Activated CD4-positive, alpha-beta T cell treated with anti-CD3 and anti-CD28 coated beads, Interleukin-10, Interleukin-2, amounts not matched to agents 100 ng/mL and 50 ng/mL, durations not matched to agents 16 hours and 8 hours (primary cell): ENCODE measurements at places on chromosomes 7 and 10.

DNA sequence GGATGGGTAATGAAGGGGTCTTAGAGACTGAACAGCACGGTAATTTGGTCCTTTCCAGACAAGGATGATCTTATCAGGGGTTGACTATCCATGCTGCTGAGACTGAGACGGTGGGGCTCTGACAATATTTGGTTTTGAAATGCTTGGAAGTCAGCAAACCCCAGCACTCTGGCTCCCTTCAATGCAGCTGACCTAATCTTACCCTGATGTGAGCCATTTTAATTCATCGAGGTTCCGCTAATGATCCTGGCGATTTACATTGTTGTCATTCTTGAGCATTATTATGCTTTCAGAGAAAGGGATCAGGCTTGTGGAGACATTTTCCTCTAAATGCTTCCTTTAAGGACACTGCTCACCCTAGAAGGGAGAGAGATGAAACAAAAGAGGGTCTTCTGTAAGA is 114.6 kb upstream of the BMPER start:
- DNase-seq = no peak

- DNase-seq = no peak
Observed at GRCh38 chr10:44361109-44361508, 23.8 kb downstream of the CXCL12 start.

GRCh38 chr10:128859738-128860386 is 607.2 kb upstream of the MGMT start:
- DNase-seq = peak; percentile 38

- no peak for DNase-seq
Observed at GRCh38 chr7:41448104-41448503, 254.8 kb downstream of the INHBA start.

DNA sequence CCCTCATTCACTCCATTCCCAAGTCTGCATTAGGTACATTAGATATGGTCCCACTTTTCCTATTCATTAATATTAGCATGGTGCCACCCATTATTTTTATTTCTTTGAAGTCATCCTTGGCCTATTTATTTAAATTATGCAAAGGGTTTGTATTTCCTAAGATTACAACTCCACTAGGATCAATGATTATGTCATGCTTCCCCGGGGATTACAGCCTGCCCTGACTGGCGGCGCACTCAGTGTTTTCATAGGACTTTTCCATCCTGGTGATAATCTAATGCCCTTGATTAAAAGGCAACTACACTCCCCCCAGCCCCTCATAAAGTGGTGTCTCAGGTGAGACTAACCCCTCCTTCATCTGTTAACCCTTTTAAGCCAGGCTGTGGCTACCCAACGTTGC is 187.2 kb downstream of the POU6F2 start:
- DNase-seq = no peak

- no peak for DNase-seq
Observed at GRCh38 chr7:142870147-142870559, 15.3 kb downstream of the EPHB6 start.

DNA sequence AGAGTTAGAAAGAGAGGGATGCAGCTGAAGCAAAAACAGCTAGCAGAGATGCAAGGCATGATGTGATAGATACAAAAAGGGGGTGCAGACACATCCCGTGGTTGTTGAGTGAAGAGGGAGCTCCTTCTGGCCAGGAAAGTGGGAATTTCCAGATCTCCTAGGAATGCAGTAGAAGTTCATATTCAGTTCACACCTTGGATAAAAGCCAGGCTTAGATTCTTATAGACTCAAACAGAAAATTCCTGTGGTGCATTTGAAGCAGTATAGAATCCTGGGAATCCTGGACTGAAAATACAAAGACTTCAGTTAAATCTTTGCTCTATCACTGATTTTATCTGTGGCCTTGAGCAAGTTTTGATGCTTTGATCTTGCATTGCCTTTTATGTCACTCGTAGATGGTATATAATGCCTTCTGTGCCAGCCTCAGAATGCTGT is 33.9 kb downstream of the SGPL1 start:
- no peak for DNase-seq

GRCh38 chr7:41328544-41328943 is 374.3 kb downstream of the INHBA start:
- no peak for DNase-seq
